NCI-H2107 (cell line): ENCODE measurements at places on chromosomes 13 and 19.

GRCh38 chr19:40797963-40798682 lies 868 bp upstream of the EGLN2 start:
- DNase-seq: no peak

DNA sequence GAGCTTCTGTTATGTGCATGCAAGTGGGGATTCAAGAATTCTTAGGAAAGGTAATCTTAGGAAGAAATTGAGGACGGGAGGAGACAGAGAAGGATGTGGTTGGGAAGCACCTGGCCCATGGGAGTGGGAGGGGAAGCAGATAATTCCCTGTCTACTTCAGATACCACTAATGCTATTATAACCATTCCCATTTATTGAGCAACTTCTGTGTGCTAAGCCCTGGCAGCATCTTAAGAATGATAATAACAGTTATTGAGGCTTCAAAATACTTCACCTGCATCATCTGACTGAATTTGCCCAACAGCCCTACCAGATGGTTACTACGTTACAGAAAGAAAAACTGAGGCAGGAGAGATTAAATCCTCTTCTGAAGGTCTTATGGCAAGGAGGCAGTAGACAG lies 1.4 kb downstream of the EPS8L1 start:
- DNase-seq: no peak

- DNase-seq: no peak
These were observed 1.0 kb downstream of the IFT88 start for GRCh38 chr13:20567881-20568528.

DNA sequence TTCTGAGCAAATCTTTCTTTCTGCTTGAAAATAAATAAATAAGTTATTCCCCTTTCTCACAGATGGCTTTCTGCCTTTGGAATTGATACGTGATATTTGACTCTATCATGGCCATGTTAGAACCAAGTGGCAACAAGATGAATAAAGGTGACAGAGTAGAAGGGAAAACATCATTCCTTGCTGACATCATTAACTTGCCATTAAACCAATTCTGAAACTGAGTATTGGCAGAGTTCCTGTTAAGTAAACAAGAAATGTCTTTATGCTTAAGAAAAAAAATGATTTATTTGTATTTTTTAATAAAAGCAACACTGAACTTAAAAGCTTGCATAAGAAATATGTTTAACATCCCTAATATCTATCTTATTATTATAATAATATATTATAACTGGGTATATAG lies 828.1 kb downstream of the PCDH9 start:
- DNase-seq: no peak

- DNase-seq: peak; percentile 24
These were observed 754.9 kb downstream of the OLFM4 start for GRCh38 chr13:53783471-53783870.

- DNase-seq: no peak
These were observed 1357.9 kb downstream of the SLITRK5 start for GRCh38 chr13:89029062-89029461.

DNA sequence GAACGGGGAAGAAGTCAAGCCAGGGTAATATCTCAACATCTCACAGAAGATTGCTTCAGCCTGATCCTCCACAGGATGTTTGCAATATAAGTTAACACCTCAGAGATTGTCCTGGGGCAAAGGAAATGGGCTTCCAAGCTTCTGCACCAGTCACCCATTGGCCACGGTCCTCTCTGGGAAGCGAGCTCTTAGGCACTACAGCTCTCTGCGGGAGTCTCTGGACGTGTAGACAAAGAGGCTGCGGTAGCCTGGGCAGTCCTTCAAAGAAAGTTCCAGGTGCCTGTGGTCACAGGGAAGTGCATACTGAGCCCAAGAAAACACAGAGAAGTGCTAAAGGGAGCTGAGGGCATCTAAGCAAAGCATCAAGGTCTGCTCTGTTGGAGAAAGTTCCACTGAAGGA lies 805.7 kb downstream of the DIAPH3 start:
- DNase-seq: no peak

DNA sequence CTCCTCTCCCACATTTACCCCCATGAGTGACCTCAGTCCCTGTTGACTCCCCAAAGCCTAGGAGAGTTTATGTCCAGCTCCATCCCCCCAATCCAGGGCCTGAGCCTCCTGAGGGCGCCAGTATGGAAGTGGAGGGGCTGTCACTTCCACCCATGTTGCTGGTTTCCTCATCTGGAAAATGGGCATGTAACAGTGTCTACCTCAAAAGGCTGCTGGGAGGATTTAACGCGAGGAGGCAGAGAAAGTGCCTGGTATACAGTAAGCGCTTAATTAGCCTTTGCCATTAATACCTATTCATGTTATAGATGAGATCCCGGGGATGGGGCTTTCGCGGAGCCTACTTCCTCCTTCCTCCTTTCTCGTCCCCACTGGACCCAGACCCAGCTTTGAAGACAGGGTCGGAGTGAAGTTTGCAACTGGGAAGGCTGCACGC lies 476 bp downstream of the TYK2 start:
- DNase-seq: no peak

- DNase-seq: no peak
These were observed 14.5 kb upstream of the ATP11A start for GRCh38 chr13:112675366-112675756.

DNA sequence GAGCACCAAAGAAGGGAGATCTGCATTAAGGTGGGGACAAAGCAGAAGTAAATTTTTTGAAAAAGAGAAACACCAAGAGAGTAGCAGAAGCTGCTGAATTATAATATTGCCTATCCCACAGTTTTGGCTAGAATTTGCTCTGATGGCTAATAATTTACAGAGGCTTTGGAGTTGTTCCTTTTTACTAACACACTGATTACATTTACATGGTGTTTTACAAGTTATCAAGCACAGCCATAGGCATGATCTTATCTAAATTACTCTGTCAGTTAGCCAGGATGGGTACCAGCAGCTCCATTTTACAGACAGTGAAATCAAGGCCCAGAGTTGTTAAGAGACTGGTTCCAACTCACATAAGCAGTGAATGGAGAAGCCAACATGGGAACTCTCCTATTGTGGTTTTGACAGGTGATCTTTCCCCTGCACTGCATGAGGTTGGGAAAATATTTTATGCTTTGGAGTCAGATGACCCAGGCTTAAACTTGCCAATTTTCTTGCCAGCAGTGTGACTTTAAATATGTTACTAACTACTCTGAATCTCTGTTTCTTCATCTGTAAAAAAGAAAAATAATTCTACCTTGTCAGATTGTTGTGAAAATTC lies 33.5 kb upstream of the ESD start:
- DNase-seq: no peak

- DNase-seq: no peak
These were observed 20.2 kb upstream of the PNMA8B start for GRCh38 chr19:46515879-46516350.

GRCh38 chr13:44058067-44058466 lies 178.4 kb downstream of the LACC1 start:
- no peak for DNase-seq

DNA sequence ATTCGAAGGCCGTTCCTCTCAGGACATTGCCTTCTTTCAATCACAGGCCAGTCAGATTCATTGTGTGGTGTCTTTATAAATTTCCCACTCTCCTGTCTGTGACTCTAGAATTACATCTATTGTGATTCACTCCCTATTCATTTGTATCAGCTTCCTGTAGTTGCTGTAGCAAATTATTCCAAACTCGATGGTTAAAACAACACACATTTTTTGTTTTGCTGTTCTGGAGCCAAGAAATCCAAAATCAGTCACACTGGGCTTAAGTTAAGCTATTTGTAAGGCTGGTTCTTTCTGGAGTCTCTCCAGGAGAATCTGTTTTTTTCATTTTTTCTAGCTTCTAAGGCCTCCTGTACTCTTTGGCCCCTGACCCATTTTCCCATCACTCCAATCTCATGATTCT lies 1487.0 kb upstream of the SLC10A2 start:
- DNase-seq: no peak

- no peak for DNase-seq
These were observed 154.7 kb upstream of the SGCG start for GRCh38 chr13:23025864-23026608.

- no peak for DNase-seq
These were observed 9.3 kb upstream of the GTF3A start for GRCh38 chr13:27415116-27415515.

- no peak for DNase-seq
These were observed 24.8 kb upstream of the ZNF254 start for GRCh38 chr19:24062190-24062589.

GRCh38 chr13:113787694-113788093 lies 28.7 kb downstream of the TMEM255B start:
- DNase-seq: no peak

DNA sequence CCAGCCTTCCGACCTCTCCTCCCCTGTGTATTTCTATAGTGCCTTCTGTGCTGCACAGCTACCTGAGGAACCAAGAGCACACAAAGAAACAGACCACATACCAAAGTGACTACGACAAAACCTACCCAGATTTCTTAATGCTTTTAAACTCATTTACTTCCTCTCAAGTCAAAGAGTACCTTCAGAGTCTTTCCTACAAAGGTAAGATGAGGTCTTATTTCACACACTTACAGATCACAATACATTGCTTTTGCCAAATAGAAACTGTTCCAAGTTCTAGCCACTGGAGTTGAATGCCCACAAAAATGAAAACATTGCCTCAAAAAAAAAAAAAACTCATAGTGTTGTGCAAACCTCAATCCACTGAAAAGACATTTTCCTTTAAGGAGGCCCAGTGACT lies 36.4 kb downstream of the TEX26 start:
- DNase-seq: no peak

GRCh38 chr13:53921473-53921872 lies 892.9 kb downstream of the OLFM4 start:
- DNase-seq: no peak

- DNase-seq: no peak
These were observed 195.7 kb upstream of the IPO5 start for GRCh38 chr13:97757807-97758206.

DNA sequence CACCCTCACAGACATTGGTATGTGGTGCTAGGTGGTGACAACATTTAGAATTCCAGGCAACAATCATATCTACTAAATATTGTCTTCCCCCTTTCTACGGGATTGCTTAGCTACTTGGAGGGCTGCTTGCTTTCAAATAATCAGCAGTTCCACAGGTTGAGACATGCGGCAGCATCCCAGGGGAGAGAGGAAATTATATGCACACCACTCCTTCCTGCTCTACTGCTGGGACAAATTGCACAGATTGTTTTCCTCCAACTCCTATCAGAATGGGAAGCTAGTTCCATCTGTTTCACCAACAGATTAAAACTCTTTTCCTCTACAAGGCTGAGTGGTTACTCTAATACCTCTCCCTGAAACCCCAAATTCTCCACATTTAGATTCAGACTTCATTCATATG lies 275.4 kb downstream of the DNAJC15 start:
- DNase-seq: no peak

DNA sequence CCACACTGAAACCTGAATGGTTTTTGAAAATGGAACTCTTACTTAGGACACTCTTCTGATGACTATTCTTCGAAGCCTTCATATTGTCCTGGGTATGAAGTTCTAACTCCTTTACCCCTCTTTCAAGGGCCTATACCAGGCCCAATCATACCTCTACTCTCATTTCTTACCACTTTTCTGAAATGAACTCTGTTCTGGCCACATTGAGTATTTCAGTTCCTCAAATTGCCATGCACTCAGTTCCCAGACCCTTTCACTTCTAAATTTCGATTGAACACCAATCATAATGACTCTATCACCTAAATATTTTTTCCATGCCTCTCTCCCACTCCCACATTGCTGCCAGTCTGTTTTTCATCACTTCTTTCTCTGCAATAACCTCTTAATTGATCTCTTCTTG lies 53.7 kb downstream of the LACC1 start:
- no peak for DNase-seq

DNA sequence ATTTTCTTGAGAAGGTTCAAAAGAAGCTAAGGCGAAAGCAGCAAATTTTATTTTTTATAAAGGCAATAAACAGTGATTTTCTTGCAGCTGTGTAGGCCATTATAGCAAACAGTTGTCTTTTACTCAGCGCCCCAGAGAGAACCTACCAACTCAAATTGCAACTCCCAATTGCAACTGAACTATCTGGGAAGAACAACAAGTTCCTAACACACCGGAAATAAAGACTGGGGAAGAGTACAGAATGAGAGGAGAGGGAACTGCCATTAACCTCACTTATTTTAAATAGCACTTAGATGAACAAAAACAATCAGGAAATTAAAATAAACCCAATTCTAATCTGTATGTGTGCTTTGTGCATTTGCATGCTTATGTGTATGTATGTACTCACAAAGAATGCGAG lies 171.1 kb downstream of the KCTD12 start:
- DNase-seq: no peak

DNA sequence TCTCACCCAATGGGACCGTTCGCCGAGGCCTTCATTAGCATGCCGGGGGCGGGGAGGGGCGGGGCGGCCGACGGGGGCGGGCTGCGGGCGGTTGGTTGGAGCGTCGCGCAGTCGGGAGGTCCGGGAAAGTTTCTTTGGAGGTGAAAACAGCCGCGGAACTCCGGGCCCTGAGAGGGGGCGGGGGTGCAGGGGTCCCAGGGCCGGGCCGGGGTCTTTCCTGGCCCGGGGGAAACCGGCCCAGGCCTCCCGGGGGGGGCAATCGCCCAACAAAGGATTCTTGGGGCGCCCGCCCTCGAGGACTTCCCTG lies at the start of gene HMG20B:
HMG20B (plus strand) TSS at position 90 of the 307 bp plus-strand sequence. CDS start 366 bp downstream, outside the sequence.
- no peak for DNase-seq

DNA sequence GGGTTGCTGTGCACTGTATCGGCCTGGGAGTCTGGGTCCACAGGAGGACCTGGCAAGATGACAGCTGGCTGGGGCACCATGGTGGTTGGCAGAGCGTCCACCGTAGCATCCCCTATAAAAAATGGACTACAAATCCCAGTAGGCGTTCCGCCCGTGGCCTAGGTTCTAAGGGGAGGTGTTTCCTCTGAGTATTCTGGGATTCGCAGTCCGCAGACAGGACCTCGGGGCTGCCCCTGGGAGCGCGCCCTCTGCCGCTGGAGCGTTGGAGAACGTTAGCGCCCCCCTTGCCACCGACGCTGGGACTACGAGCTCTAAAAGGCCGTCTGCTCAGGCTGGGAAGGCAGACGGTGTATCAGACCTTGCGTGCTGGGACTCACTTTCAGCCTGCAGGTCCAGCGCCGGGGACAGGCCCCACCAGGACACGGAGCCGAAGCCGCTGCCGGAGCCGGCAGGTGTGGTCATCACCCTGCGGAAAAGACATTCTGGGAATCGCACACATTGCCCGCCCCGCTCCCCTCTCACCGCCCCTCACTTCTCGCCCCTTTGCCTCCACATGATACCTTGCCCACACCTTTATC lies 372 bp downstream of the DNAAF3 start:
- DNase-seq: peak; percentile 45

DNA sequence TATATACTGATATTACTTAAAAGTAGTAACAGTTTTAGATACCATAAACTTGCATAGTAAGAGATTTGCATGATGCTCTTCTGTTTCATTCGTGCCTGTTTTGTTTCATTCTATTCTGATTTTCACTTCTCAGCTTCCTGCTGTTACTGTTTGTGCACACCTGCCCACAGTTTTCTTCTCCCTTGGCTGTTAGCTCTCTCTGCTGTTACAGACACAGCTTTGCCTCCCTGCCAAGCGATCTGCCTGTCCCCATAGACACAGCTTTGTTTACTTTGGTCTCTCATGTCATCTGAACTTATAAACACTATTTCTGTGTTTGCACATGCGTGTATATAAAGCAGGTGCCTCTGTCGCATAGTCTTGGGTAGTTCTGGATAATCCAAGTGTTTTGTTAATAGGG lies 21.4 kb upstream of the UPF3A start:
- peak; percentile 58 for DNase-seq
